Stomach (tissue), 19 donors: ENCODE measurements at places on chromosomes 5 and 9. TPM values are rescaled to one million over a fixed set of nuclear protein-coding genes. Genes with fewer than 3 reads are reported as not detected.

GPX8 gene
- total RNA-seq, result 1.2 TPM

- H3K27me3 ChIP-seq, result no peaks in the 10 kb centered on the region
- H3K36me3 ChIP-seq, result no peaks in the 10 kb centered on the region
- H3K27ac ChIP-seq, result no peak overlapping the region
Measured at GRCh38 chr9:20382460-20383071, 239.7 kb downstream of the MLLT3 start.

TPRN gene
- 8.8 TPM for total RNA-seq

DNA sequence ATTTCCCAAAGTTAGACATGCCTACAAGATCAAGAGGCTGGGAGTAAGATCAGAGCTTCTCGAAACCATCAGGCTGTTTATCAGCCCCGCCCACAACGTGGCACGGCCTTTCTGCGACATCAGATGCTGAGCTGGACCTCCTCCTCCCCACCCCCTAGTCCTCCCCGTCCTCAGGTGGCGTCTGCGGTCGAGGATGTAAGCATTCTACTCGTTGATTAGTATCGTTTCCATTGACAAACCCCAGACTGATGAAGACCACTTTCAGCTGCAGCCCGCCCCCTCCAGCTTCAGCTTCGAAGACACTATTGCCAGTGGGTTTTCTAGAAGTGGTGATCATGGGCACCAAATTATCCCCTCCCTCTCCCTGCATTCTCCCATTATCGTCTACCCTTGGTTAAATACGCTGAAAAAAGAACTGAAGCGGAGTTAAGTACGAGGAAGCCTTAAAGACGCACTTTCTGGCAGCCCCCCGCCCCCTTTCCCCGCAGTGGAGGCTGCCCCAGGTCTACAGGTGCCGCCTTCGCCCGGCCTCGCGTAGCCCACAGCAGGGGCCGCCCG is 1.1 kb downstream of the PPIC start:
- peak; percentile 38 for DNase-seq
- H3K27ac ChIP-seq, result peak overlapping the region; percentile 88
- H3K36me3 ChIP-seq, result no peaks in the 10 kb centered on the region
- peak overlapping the region; percentile 78 for H3K4me3 ChIP-seq
- H3K27me3 ChIP-seq, result peaks cover 22% of the 10 kb centered on the region
- H3K4me1 ChIP-seq, result peaks cover 31% of the 10 kb centered on the region

DNA sequence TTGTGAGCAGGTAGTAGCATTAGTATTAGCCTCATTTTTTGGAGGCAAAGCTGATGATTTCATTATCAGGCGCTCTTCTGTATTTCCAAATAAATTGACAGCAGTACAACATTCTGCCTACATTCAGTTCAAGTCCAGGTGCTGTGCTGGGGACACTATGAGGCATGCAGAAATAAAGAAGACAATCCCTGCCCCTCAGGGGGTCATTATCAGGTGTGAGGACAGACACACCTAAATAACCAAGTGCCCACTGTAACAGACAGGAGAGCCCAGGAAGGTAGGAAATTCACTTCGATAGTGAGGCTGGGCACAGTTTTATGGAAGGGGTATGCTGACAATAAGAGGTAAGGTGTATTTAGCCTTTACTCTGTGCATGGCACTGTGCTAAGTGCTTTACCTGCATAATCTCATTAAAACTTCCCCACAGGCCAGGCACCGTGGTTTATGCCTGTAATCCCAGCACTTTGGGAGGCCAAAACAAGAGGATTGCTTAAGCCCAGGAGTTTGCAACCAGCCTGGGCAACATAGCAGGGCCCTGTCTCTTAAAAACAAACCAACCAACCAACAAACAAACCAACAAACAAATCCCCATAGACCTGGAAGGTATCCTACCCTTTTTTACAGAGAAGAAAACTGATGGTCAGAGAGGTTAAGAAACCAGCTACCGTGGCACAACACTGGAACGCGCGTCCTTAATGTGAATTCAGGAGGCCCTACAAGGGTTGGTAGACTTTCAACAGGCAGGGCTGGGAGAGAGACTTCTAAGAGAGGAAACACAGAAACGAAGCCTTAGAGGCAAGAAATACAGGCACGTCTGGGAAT is 17.5 kb upstream of the GPX3 start:
- H3K4me3 ChIP-seq, result no peak overlapping the region
- H3K36me3 ChIP-seq, result no peaks in the 10 kb centered on the region
- H3K4me1 ChIP-seq, result peaks cover 31% of the 10 kb centered on the region
- H3K27ac ChIP-seq, result peak overlapping the region; percentile 84
- DNase-seq, result no peak
- no peaks in the 10 kb centered on the region for H3K27me3 ChIP-seq

GRCh38 chr9:114001794-114002261 is 76.3 kb downstream of the AMBP start:
- H3K36me3 ChIP-seq, result peaks cover 66% of the 10 kb centered on the region
- no peak overlapping the region for H3K27ac ChIP-seq
- no peaks in the 10 kb centered on the region for H3K27me3 ChIP-seq
- H3K4me3 ChIP-seq, result no peak overlapping the region

DNA sequence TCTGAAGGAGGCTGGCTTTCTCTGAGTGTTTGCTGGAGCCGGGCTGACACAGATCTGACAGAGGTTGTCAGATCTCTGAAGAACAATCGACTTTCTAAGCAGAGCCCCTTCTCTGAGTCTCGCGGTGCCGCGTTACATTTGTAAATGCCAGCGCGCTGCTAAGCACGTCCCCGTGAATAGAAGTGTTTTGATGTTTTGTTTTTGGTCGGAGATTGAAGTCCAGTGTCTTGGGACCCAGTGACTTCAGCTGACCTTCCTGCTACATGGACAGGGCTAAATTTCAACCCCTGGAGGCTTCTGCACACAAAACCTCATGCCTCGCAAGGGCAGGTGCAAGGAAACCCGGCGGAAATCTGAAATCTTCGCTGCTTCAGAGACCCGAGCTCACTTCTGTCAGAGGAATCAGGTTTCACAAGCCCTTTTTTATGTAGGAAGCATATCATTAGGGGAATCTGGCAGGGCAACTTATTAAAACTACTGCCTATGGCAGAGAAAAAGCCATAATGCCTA is 27.2 kb downstream of the NEUROG1 start:
- no peaks in the 10 kb centered on the region for H3K36me3 ChIP-seq
- H3K4me1 ChIP-seq, result no peaks in the 10 kb centered on the region
- peaks cover 71% of the 10 kb centered on the region for H3K27me3 ChIP-seq
- no peak overlapping the region for H3K4me3 ChIP-seq
